Heart right ventricle (tissue), 16 donors: ENCODE measurements at places on chromosomes 4 and X. TPM values are rescaled to one million over a fixed set of nuclear protein-coding genes. Genes with fewer than 3 reads are reported as not detected.

GRCh38 chr4:132227151-132227856 is 921.8 kb upstream of the PCDH10 start:
- DNase-seq: no peak

DNA sequence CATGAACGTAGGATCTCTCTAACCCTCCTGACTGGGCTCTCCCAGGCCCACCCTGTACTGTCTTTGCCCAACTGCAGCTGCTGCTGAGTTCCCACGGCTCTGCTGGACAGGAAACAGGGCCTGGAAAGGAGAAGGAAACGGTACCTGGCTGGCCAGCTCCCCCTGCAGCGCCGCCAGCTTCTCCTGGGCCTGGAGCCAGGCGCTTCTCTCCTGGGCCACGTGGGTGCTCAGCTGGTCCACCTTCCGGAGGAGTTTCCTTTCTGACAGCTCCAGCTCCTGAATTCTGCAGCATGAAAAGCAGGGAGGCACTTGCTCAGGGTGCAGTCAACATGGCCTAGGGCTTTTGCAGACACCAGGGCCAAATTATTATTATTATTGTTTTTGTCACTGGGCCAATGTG is 6.5 kb downstream of the C4orf50 start:
- DNase-seq: peak; percentile 9

Gene MAGEE1
- 4.3 TPM for total RNA-seq

Gene DGAT2L6
- total RNA-seq: not detected

Gene ZFP92
- total RNA-seq: 1.3 TPM

DNA sequence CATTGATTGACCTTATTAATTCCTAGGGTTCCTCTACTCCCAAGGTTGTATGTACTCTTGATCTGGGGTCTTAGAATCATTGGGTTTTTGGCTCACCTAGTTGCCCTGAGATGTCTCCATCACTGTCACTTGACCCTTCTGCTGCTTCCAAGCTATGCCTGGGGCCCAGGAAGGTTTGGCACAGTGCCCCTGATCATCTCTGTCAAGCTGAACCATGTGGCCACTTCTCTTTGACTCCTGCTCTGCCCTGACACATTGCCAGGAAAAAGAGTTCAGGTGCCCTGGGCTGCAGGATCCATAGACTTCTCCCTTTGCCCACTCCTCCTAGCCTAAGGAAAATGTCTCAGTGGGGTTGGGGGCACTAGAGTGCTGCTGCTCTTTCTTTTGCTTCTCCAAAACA is 3.9 kb upstream of the CHST7 start:
- DNase-seq: peak; percentile 26

- DNase-seq: peak; percentile 22
These were observed 20.5 kb upstream of the OPN1LW start for GRCh38 chrX:154123241-154124219.

- DNase-seq: no peak
These were observed 182.2 kb upstream of the ATOH1 start for GRCh38 chr4:93646233-93646930.

- DNase-seq: no peak
These were observed 9.3 kb downstream of the APOO start for GRCh38 chrX:23898412-23898959.

Gene GNRHR
- not detected for total RNA-seq

- peak; percentile 67 for DNase-seq
These were observed 331 bp downstream of the SETD7 start for GRCh38 chr4:139555705-139556070.

- DNase-seq: no peak
These were observed 358.2 kb upstream of the NR3C2 start for GRCh38 chr4:148800336-148800885.

GRCh38 chr4:173538148-173538908 is 8.3 kb upstream of the HAND2 start:
- DNase-seq: peak; percentile 54

- DNase-seq: no peak
These were observed 368.5 kb downstream of the GPM6A start for GRCh38 chr4:175443547-175443946.

Gene CAPN6
- 0.24 TPM for total RNA-seq
